Activated naive CD8-positive, alpha-beta T cell treated with anti-CD3 and anti-CD28 coated beads, Interleukin-2, amount 10 ng/mL, durations not matched to agents 7 days and 5 days (primary cell): ENCODE measurements at places on chromosomes 12 and 14. TPM values are rescaled to one million over a fixed set of nuclear protein-coding genes. Genes with fewer than 3 reads are reported as not detected.
A peak's percentile ranks its signal among the peaks of the same experiment; 100 is the strongest.

Gene DACT1
- 0.65 TPM for total RNA-seq

Gene CABP1
- 1.7 TPM for total RNA-seq

Gene PMCH
- total RNA-seq = not detected

DNA sequence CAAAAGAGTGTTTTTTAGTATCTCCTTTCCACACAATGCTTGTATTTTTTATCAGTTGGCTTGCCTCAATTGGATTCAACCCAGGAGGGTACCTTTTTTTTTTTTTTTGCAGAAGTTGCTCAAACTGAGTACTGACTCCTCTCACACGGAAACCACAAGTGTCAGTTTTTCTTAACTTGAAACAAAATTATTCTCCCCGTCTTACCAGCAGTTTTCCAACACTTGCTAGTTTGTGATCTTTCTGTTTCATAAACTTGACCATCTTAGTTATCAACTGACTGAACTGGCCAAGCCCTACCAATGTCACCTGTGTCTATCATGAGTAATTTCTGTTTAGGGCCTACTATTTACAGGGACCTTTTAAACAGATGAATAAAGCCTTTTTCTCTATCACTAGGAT is 34.1 kb upstream of the ITPR2 start:
- DNase-seq = no peak

- DNase-seq = no peak
Measured at GRCh38 chr12:57524814-57525614, 2.4 kb downstream of the MBD6 start.

DNA sequence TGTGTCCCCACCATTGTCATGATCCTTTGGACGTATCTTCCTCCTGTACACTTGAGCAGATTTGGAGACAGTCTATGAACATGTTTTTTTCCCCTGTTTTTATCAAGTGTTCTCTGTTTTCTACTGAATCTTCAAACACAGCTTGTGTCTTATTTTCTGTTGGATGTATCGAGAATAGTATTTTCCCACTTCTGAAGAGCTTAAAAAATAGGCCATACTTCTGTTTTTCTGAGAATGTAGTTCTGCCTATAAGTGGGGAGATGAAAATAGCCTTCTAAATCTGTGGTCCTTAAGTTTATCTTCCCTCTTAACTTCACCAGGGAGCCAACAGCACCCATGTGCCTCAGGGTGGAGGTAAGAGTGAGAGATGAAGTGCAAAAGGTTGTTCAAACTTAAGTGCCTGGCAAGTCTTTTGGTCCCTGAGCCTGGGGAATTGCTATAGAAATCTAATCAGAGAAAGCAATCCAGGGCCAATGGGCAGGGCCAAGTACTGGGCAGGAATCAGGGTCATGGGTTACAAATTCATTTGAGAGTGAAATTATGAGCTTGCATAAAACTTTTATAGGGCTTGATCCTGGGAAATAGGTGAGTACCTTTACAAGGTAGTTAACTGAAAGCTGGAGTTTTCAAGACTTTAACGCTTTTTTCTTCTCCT is 58.9 kb downstream of the ARF6 start:
- no peak for DNase-seq

GRCh38 chr12:120199025-120199424 is 1.9 kb downstream of the RPLP0 start:
- DNase-seq = no peak

- no peak for DNase-seq
Measured at GRCh38 chr12:71521125-71521524, 81.5 kb downstream of the LGR5 start.

Gene CDH24
- 2.3 TPM for total RNA-seq

DNA sequence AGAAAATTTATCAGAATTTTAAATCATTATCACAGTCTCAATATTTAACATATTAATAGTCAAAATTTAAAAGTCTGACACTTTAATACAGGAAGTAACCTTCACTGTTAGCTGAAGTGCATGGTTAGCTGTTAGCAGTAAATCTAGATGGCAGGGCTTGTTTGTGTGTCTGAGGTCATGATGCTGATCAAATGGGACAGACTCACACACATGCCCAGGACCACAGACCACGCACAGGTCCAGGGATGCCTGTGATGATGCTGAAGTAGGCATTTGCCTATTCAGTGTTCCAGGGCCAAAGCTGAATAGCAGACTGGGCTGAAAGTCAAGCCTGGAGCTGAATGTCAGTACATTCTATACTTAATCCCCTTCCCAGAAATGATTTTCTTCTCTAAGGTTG is 20.5 kb downstream of the FNTB start:
- DNase-seq = no peak

GRCh38 chr14:51682411-51682810 is 30.7 kb downstream of the FRMD6 start:
- no peak for DNase-seq

- no peak for DNase-seq
Measured at GRCh38 chr12:6643569-6644256, 3.5 kb downstream of the ACRBP start.

- DNase-seq = no peak
Measured at GRCh38 chr12:92604786-92605185, 98.0 kb upstream of the PLEKHG7 start.

Gene ARMH4
- total RNA-seq = not detected

- no peak for DNase-seq
Measured at GRCh38 chr14:104215706-104216334, 77.4 kb downstream of the KIF26A start.

DNA sequence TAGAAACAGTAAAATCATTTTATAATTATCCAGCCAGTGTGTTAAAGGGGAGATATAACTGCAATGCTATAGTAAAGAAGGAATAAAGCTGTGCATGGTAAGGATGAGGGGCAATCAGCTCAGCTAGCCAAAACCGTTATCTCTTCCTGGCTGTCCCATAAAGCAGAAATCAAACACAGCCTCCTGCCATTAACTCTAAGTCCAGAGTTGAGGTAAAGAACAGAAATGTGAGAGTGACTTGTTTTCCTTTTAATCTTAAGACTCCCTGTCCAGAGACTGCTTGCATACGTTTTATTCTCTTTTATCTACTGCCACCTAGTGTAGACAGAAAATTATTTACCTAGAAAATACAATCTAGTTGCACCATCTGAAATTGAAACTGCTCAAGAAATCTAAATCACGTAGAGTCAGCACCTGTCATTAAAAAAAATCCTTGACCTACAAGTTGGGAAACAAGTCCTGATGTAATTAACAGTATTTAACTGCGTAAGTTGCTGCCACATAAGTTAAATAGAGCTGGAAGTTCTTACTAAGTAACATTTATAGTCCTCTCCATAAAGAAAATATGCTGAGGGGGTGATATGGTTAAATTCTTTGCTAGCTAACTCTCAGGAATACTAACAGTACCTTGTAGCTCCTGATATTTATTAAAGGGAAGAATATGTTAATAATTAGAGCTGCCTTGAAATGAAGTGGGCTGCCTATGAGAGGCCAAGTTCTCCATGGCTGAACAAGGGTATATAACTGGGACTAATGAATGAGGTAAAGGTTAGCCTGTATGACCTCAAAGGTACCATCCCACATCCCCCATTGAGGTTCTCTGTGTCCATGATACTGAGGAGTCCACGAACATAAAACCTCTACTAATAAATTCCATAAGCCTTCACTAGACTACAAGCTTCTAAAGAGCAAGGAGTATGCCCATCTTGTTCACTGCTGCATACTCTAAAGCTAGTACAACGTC is 62.7 kb downstream of the GALNT4 start:
- DNase-seq = no peak

DNA sequence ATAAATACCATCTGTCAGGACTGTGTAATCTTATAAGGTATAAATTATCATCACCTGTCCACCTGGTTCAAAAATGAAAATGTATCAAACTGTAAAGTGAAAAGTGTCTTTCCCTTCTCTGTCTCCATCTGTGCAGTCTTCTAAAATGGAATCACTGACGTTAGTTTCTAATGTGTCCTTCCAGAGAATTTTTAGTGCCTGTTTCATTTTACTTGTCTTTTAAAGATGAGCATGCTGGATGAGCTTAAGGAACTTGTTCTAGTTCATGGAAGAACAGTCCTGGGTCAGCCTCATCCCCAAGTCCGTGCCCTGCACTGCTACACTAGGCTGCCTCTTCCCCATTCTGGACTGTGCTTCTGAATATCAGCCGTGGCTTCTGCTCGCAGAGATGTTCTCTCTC is 5.4 kb upstream of the NT5DC3 start:
- DNase-seq = no peak

DNA sequence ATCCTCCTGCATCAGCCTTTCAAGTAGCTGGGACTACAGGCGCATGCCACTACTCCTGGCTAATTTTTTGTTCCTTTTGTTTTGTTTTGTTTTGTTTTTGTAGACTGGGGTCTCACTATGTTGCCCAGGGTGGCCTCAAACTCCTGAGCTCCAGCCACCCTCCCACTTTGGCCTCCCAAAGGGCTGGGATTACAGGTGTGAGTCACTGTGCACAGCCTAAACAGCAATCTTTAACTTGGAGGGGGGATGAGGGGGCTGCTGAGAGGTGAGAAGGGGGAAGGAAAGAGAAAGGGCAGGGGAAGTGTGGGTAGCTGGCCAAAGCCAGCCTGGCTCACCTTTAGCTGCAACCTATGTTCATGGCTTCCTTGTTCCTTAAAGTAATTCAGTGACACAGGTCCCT is 77.4 kb downstream of the KDM2B start:
- DNase-seq = no peak

DNA sequence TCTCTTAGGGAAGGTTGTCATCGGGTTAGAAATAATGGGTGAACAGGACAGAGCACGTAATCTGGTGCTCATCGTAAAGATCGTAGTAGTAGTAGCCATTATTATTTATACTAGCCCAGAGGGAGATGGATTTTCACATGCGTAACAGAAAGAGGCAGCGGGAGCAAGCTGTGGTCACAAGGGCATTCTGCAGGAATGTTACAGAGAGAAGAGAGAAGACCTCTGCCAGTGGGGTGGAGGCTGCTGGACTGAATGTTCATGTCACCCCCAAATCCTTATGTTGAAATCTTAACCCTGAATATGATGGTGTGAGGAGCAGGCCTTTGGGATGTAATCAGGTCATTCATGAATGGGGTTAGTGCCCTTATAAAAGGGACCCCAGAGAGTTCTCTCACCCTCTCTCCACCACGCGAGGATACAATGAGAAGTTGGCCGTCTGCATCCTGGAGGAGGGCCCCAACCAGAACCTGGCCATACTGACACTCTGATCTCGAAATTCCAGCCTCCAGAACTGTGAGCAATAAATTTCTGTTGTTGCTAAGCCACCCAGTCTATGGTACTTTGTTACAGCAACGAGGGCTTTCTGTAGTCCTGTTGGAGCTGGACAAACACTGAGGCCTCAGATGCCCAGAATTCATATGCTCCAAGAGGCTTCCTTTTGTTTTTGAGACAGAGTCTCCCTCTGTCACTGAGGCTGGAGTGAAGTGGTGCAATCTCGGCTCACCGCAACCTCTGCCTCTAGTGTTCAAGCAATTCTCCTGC is 131.2 kb upstream of the MED13L start:
- DNase-seq = no peak

DNA sequence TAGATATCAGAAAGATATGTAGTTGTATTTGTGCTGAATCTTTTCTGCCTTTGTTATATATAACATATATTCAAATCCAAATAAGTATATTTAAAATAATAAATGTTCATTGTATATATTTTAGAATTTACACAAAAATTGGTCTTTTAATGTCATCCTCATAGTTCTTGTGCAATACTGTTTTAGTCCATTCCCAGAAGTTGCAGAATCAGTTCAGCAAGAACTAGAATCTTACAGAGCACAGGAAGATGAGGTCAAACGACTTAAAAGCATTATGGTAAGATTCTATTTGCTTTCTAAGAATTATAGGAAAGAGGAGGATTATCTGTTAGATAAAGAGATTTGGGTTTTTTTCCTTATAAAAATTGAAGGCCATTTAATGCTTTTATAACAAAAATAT is 51.0 kb downstream of the SCFD1 start:
- DNase-seq = no peak

DNA sequence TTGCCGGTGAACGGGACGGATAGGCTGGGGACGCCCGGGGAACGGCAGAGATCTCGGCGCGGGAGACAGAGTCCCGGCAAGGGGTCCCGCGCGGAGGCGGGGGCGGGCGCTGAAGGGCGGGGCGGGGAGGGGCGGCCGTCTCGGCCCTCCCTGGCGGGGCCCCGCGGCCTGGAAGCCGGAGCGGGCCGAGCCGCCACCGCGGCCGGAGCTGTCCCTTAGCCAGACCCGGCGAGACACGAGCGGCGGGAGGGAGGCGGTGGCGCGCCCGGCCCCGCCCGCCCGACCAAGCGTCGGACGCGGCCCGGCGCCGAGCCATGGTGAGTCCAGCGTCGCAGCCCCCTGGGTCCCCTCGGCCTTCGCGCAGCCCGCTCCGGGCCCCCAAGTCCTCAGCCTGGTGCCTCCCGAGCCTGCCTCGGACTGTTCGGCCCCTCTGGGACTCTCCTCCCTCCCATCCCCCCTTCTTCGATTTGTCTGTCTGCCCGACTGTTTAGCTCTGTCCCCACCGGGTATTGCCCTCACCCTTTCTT is at the start of gene ARHGEF40:
ARHGEF40 (plus strand) TSS at position 222 of the 527 bp plus-strand sequence; CDS start at position 315, 93 bp downstream.
- peak; percentile 40 for DNase-seq

Gene CLEC14A
- total RNA-seq = not detected

Gene SIX4
- total RNA-seq = 0.17 TPM

DNA sequence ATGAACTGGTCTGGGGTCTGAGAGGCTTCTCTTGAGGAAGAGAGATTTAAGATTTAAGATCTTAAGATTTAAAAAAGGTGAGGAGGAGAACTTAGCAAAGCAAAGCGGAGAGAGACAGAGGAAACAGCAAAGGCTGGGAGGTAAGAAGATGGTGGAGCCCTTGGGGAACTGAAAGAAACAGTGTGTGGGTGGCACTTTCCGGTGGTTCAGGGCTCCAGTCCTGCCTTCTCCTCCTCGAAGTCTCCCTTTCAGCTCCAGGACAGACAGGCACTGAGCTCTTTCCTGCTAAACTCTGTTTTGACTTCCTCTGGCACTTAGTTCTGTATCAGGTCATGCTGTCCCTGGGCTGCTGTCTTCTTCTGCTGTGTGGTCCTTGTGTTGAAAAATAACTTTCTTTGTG is 298.7 kb upstream of the SRRM4 start:
- no peak for DNase-seq

GRCh38 chr14:20782280-20782890 is 1.3 kb downstream of the RNASE6 start:
- DNase-seq = no peak

- DNase-seq = no peak
Measured at GRCh38 chr12:12439636-12440035, 82.8 kb downstream of the BORCS5 start.

Gene ZNF641
- 32.0 TPM for total RNA-seq

DNA sequence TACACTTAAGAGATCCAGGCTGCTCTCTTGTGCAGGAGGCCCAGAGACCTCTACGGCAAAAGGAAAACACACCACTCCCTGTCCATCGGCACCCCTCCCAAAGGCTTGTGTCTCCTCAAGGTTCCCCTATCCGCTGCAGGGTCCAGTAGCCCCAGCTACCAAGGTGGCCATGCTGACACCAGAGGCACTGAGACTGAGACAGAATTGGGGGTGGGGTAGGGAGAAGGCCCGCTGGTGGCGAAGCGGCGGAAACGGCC is 590 bp downstream of the DDIT3 start:
- DNase-seq = no peak

Gene KRT2
- total RNA-seq = not detected
